T1000 (cell line): ENCODE measurements at places on chromosomes 7 and 10.

DNA sequence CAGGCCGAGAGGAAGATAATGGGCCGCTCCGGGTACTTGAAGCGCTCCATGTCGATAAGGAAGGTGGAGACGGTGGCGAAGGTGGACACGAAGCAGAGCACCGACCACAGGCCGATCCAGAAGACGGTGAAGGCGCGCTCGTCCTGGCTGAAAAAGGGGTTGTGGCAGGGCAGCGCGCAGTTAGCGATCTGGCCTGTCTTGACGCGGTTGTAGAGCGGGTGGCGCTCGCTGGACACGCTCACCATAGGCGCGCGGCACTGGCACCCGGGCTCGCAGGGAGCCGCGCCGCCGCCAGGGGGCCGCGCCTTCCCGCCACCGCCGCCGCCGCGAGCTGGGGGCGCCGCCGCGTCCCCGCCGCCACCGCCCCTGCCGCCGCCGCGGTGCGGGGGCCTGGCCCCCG, 1.6 kb downstream of the FZD8 start:
- peak; percentile 30 for DNase-seq

DNA sequence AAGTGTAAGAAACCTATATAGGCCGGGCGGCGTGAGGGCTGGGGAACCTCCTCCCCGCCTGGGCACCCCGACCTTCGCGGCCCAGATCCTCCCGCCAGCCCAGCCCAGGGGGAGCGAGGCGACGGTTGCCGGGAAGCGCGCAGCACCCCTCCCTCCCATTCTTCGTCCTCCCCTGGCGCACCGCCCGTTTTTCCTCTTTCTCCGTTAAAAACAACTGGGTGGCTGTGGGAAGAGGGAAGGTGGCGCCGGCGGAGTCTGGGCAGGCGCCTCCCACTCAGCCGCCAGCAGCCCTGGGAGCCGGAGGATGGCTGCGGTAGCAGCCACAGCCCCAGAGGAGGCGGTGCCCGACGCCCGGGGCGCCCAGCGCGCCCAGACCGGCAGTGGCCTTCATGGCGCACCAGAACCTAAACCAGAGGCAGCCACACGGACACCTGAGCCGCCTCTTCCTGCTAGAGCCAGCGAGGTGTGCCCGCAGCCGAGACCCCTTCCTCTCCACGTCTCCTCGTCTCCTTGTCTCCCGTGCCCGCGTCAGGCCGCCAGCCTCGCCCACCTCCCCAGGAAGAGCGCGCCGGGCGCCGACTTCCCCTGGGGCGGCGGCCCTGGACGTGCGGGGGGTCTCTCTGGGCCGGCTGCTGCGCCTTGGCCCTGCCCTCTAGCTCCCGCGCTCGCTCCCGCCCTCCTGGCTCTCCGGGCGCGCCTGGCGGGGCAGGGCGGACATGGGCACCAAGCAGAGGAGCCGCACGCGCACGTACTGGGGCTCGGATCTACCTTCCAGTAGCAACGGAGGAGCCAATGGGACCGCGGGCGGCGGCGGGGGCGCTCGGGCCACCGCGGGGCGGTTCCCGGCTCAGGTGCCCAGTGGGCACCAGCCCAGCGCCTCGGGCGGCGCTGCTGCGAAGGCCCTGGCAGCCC, 32.8 kb upstream of the SFTPD start:
- DNase-seq = peak; percentile 26

DNA sequence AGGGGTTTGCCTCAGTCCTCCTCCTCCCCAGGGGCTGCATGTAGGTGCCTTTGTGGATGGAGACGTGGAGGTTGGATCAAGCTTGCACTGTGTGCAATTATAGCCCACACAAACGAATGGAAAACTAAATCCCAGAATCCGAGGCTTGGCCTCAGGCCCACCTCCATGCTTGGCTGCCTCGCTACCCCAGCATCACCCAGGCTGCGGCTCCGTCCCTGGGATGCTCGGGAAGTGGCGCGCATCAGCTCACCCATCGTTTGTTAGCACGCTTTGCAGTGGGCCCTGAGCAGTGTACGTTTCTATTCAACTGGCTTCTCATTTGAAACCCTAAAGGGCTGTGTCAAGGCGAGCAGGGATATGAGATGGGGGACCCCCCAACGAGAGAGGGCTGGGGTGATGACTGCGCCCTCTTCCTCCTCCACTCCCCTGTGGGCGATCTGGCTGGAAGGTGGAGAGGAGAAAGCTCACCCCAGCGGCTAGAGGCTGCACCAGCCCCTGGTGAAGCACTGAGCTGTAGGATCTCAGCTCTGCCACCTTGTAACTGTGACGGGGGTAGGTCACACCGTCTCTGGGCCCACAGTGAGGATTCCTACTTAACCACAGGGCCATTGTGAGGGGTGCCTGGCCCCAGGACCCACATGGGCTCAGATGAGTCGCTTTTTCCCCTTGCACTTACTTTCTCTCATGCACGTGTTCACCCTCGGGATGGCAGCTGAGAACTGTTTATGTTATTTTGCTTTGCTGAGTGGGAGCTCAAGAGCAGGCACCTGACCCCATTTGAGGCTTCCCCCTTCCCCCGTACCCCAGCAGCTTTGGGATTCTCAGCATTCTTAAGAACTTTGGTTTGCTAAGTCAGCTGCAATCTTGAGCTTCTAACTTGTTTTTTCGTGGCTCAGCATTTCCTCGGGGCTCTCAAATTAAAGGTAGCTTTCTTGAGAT, 12.7 kb upstream of the BTBD16 start:
- DNase-seq = no peak

DNA sequence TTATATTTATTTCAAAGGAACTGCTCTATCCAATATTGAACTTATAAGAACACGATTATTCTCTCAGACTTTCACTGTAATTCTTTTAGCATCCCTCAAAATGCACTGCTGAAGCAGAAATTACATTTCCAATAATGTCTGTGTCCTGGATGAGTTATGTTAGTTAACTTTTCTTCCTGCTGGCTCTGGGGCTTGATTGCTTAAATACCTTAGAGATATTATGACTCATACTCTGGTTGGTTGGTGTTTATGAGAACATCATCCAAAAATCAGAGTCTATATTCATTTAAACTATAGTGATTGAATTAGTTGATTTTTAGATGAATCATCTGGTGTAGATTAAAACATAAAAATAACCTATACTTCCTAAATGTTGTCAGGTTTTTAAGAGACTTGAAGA, 246.3 kb upstream of the VWC2 start:
- DNase-seq = no peak

DNA sequence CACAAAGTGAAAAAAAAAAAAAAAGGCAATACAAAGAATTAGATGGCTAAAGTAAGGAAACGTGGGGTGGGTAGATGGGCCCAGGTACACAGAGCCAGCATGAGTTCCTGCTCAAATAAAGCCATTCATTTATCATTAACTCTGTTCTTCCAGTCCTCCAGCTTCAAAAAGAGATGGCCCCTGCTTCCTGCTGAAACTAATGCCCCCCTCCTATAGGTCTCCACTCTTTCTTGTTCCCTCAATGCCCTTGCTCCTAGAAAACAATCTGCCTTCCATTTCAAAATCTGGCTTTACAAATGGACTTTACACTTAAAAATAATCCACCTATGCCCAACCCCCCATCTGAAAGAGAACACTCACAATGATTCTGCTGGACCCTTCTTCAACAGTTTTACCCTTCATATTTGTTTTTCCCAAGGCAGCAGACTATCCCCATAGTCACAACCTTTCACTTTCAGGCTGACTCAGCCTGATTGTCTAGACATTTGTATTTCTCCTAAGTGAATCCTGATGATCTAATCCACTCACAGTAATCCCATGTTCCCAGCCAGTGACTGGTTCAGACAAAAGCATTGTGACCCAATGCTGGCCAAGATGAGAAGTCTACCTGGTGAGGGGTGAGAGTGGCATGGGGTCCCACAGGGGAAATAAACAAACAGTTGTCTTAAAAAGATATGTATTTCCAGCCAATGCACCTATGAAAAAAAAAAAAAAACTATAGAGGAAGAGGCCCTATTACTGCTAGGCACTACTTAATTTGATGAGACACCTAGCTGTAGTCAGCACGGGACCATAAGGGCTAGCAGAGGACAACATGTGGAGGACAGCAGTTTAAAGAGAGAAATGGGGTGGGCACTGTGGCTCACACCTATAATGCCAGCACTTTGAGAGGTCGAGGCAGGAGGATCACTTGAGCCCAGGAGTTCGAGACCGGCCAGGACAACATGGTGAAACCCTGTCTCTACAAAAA, 74.6 kb upstream of the GRID1 start:
- DNase-seq = no peak

GRCh38 chr7:157389951-157390730, 53.3 kb downstream of the DNAJB6 start:
- DNase-seq = no peak

DNA sequence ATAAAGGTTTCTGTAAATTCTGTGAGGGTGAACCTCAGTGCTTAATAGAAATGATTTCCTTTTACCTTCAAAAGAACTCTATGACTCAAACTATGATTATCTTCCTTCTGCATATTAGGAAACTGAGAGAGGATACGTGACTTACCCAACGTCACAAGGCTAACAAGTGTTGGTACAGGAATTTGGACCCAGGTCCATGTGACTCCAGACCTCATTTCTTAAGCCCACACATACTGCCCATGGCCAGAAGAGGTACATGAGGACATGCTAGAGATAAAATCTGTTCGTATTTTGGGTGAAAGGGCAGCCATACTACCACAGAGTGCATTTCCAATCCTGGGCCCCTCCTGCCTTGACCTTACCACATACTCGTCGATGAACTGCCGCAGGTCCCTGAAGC, 61.5 kb upstream of the TM9SF3 start:
- DNase-seq = no peak

DNA sequence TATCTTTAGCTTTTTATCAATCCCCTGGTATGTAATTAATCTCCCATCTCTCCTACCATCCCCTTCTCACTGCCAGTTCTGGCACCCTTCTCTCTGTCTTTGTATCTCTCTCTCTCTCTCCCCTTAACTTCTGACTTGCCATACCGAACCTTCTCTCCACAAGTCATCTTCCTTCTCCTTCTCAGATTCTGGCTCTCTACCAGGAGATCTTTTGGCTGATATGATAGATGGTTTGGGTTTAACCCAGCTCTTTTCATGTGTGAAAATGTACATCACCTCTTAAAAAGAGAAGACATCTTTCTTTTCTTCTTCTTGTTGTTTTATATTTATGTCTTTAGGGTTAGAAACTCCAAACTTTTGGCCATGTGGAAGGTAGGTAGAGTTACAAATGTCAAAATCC, 196.7 kb downstream of the HGF start:
- no peak for DNase-seq

- DNase-seq = no peak
Observed at GRCh38 chr7:33802600-33802999, 102.7 kb upstream of the BMPER start.

DNA sequence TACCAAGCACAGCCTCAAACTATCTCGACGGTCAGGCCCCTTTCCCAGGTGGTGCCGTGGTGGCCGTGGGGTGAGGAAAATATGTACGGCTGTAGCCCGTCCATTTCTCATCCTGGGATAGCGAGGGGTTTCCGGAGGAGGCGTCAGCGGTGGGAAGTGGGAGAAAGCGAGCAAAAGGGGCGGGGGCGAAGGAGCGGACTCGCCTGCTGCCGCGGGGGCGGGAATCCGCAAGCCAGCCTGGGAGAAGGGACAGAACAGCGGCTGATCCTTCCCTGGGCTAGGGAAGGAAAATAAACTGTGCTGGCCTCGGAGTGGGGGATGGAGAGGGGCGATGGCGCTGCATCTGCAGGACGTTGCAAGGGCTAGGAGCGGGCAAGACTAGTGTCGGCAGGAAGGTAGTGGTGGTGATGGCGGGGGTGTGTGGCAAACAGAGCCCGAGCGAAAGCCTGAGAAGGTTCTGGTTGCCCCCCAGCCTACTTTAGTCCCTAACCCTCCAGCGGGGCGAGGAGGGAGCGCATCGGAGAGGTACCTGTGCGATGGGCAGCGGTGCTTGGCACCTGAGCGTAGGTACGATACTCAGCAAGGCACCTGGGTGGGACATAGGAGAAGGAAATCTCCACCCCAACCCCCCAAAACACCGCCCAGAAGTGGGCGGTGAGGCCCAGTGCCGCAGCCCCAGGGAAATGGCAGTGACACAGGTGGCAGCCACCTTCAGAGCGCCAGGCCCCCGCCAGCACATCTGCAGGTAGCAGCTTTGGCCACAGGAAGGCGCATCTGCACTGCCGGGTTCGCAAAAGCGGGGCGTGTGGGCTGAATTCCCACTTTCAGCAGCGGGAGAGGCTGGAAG, 49.9 kb upstream of the STEAP1B start:
- DNase-seq = no peak
